ENCODE measurements at places on chromosomes 3 and 15.

DNA sequence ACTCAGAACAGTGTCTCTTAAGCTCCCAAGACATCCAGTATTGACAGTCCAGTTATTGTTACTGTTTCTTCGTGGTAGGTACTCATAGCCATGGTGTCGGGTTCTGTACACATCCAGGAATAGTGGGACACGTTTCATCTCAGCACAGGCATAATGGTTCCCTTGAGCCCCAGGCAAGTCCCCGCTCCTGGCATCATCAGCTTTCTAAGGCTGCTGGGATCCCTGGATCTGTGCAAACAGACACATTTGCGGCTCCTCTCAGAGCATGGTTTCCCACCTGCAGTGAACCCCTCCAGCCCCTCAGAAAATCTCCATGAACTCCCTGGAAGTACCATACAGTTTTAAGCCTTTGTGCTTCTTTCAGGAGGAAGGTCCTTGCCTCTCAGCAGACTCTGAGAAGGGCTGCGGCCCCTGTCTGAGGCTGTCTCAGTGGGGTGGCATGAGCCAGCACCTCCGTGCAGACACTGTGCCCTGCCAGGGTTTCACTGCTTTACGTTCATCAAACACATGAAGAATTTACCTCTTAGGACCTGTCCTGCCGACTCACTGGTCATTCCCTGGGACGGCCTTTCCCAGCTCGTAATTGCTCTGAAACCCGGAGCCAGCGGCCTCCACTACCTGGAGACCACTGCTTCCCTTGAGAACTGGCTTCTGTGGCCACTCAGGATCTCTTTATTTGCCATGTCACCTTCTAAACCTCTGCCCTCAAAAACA lies 124.9 kb downstream of the LRRK1 start:
- peak; percentile 22 for DNase-seq

- DNase-seq = no peak
These were observed 22.5 kb upstream of the THBS1 start for GRCh38 chr15:39558421-39558820.

DNA sequence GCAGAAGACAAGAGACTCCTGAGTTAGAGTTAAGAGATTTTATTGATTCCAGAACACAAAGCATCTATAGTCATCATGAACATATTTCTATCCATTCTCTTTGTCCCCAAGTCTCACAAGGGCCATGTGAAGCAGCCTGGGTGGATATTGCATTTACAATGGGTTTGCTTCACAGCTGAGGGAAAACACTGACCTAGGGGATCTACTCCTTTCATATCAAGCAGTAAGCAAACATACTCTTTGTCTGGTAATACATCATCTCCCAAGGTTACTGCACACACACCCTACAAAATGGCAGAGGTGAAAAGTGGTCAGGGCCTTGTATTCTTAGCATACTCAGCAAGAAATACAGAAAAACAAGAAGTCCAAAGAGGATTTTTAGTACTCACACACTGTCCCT lies 267.7 kb upstream of the BCHE start:
- DNase-seq = no peak

DNA sequence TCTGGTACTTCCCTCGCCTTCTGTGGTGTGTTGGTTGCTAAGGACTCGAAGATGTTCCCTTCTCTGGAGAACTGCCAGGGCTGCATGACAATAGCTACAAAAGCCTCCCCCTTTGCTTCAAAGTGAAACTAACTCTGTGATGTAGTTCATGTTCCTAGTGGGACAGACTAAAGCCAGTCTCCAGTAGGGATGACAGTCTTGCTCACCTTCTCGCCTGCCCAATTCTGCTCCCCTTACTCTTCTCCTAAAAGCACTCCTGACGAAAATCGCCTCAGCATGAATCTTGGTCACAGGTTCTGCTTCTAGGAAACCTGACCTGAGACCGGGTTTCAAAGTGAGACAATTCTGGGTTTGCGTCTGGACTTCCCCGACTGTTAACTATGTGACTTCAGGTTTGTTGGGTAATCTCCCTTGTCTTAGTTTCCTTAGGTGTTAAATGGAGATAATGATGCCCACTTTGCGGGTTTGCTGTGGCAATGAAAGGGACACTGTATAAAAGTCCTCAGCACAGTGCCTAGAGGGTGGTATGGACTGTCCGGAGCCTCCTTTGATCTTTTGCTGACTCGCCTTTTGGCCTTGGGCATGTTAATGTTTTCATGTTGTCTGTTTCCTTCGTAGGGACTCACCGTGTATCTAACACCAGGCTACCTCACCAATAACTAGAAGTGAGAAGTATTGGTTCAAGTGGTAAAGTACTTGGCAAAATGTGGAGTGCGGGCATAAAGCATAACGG lies 24.9 kb upstream of the THRB start:
- peak; percentile 77 for DNase-seq

DNA sequence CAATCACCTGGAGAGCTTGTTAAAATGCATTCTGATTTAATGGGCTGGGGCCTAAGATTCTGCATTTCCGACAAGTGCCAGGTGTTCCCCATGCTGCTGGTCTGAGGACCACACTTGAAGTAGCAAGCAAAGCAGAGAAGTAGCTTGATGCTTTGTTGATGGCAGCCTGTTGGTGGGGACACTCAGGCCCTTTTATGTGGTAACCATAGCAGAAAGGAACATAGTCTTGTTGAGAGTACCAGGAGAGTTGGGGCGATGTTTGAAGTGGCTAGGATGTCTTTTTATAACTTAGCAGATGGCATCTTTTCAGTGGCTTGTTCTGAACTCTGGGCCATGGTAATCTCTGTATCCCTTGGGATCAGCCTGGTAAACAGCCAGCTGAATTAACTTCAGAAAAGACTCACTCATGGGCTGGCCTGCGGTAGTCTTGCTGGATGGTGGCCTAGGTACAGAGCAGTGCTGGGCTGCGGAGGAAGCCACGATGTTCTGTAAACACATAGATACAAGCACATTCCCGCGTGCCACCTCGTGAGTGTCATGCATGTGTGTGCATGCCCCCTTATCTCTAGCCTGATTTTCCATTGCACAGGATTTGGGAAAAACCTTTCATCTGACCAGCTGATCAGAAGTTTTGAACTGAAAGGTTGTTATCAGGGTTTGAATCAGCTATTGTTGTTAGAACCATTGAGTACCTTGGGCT lies 292.4 kb upstream of the LRRFIP2 start:
- no peak for DNase-seq

DNA sequence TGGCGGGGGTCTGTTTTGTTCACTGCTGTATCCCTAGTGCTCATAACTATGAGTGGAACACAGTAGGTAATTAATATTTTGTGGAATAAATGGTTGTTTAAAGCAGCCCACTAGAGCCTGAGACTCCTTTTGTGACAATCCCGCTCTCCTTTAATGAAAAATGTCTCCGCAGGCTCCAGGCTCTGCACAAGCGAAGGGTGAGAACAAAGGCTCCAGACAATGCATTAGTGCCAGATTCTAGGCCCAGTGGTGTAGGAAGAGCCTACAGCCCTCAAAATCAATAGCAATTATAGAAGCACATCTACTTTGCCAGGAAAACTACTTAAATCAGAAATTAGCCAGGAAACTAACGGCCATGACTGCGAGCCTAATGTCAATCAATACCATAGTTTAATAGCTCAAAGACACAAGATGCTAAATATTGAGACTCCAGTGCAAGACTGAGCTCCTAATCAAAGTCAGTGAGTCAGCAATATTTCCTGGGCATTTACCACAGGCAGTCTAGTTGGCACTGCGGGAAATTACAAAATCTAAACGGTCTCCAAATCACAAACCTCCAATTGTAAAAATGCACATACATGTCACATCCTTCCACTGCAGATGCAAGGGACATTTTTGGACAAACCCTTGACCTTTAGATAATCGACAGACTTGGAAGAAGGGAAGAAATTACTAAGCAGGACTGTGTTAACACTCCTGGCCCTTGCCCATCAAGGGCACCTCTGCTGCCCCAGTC lies 2.3 kb downstream of the ANXA2 start:
- no peak for DNase-seq

- no peak for DNase-seq
These were observed 38.4 kb upstream of the TERB2 start for GRCh38 chr15:44918136-44918535.

- no peak for DNase-seq
These were observed 345.0 kb downstream of the GRM7 start for GRCh38 chr3:7205962-7206361.

GRCh38 chr3:29370476-29371420 lies 89.9 kb downstream of the RBMS3 start:
- no peak for DNase-seq

DNA sequence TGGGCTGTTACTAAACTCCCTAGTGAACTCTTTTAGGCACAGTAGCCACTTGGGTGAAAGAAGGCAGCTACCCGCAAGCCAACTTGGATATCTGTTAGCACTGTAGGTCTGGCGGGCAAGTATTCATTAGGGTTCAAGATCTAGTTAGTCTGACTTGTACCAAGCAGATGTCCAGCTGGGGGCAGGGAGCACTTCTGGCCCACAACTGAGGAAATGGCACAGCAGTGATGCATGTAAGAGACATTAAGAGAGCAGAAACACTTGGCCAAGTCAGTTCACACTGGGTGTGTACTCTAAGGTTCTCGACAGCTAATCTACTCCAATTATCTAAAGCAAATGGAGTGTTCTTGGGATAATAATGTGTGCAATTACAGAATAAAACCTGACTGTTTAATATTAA lies 131.7 kb downstream of the CTNNB1 start:
- DNase-seq = no peak

DNA sequence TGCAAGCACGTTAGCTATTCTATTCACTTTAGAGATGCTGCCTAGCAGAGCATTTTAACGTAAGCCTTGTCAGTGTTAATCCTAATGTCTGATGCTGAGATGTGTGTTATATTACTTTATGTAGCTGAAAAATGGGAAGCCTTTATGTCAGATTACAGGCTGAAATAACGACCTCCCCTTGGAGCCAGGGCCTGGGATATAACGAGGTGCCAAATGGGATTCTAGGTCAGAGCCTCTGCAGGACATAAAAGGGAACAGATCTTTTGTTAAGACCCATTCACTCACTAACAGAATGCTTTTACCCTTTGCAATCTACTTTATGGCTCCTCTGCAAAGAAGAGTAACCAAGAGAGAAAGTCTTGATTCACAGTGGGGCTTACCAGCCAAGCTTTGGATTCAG lies 815.5 kb upstream of the CFAP20DC start:
- DNase-seq = no peak

DNA sequence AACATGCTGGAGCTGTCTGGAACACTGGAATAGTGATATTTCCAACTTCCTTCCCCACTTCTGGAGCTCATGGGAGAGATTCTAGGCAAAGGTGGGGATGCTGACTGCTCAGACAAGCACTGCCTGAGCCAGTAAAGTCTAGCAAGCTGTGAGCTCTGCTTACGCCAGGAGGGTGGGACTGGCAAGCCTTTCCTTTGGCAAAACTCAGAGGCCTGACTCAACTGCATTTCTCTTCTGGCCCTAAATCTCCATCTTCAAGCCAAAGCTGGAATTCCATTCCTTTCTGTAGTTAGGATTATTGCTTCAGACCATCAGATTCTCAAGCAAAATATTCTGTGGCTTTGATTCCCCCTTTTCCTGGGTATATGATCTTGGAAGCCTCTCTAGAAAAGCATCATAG lies 20.3 kb upstream of the EPB42 start:
- DNase-seq = no peak
